Renal cortical epithelial cell (primary cell): ENCODE measurements at places on chromosomes 16 and 17. TPM values are rescaled to one million over a fixed set of nuclear protein-coding genes. Genes with fewer than 3 reads are reported as not detected.

The KRTAP3-1 gene
- not detected in 2 replicates for total RNA-seq

DNA sequence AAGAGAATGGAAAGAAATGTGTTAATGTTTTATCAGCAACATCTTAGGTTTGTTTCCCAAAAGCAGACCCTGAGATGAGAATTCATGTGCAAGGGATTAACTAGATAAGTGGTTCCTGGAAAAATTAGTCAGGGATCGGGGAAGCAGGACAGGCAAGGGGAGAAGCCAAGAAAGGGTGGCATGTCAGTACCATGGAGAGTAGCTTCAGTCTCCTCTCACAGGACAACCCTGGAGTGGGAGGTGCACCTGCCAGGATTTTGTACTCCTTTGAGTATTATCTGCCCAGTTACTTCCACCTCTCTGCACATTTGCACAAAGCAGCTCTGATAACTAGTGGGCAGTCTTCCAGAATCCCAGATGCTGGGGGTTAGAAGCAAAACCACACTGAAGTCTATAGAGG lies 117.0 kb downstream of the RGS9 start:
- peak; percentile 14 for DNase-seq

- no peak for DNase-seq
Measured at GRCh38 chr17:15744074-15744676, 12.1 kb downstream of the TBC1D26 start.

GRCh38 chr17:77968788-77969187 lies 10.3 kb downstream of the TNRC6C start:
- DNase-seq: no peak

DNA sequence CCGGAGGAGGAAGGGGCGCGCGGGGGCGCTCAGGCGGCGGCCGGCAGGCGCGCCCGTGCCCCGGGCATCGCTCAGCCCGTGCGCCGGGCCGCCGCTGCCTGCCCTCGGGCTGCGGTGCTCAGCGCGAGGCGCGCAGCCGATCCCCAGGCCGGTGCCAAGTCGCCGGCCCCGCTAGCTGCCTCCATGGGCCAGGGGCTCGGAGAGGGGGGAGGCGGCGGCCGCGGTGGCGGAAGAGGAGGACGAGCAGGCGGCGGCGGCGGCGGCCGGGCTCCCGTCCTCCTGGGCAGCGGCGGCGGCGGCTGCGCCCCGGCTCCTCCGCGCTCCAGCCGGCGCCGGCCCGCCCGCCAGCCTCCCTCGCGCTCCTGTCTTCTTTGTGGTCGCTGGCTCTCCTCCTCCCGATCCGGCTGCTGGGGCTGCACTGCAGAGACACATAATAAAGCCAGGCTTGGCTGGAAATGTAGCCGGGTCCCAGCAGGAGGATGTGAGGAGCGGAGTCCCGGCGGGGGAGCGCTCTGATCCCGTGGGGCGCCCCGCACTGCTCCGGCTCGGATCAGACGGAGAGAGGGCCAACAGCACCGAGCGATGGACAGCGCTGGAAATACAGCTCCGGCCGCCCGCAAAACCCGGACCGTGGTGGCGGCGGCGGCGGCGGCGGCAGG lies 889 bp upstream of the ZNF423 start:
- no peak for DNase-seq

GRCh38 chr16:84053237-84053636 lies 10.6 kb upstream of the SLC38A8 start:
- DNase-seq: no peak

GRCh38 chr17:16026895-16027294 lies 27.3 kb downstream of the TTC19 start:
- no peak for DNase-seq

DNA sequence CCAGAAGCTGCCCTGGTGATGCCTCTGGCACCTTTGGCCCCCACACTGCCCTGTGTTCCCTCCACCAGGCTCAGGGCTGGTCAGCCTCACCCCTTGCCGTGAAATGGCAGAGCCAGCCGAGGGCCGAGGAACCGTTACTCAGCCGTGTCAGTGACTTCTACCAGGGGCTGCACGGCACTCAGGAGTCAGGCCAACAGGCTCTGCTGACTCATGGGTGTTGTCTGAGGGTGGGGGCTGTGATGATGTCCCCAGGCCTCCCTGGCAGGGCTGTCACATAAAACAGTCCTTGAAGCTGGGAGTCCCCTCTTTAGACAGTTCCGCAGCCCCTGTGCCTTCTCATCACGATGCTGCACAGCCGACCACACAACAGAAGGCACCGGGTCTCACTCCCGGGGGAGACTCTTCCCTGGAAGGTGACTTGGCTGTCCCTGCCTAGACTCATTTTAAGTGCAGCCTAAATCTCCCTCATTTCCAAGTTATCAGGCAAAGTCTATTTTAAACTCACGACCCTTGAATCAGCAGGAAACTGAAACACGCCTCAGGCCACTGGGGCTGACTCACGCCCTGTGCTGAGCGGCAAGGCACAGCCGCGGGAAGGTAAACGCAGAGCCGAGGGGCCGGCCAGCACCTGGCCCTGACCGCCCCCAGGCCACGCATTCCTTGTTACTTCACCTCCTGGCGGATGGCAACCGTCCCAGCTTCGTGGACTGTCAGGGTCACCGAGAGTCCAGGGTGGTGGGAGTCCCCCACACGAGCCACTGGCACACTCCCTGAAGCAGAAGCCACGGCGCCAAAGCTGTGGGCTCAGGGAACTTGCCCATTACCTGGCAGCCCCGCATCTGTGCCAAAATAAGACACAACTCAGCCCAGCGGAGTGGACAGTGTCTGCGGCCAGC lies 102.6 kb downstream of the ZNF778 start:
- peak; percentile 85 for DNase-seq

DNA sequence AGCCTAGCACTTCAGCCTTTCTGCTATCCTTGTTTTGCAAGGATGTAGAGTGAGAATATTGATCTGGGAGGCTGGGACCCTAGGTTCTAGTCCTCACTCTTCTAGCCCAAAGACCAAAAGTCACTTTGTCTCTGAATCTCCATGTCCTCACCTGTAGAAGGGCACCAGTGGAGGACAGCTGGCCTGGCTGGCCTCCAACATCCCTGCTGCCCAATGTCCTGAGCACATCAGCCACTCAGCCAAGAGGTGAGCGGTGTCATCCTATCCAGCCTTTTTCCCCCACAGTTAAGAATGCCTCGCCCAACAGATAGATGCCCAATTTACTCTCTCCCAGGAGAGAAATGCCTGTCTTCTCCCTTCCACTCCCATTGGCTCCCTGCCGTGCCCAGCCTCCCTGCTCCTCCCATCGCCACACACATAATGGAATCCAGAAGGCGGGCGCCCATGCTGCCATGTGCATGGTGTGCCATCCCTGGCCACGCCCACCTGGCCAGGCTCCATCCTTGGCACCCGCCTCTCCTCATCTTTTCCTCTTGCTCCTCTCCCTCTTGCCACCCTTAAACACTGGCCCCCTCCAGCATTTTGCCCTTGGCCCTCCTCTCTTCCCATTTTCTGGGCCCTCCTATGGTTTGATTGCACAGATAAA lies 157.3 kb upstream of the SDK2 start:
- no peak for DNase-seq

DNA sequence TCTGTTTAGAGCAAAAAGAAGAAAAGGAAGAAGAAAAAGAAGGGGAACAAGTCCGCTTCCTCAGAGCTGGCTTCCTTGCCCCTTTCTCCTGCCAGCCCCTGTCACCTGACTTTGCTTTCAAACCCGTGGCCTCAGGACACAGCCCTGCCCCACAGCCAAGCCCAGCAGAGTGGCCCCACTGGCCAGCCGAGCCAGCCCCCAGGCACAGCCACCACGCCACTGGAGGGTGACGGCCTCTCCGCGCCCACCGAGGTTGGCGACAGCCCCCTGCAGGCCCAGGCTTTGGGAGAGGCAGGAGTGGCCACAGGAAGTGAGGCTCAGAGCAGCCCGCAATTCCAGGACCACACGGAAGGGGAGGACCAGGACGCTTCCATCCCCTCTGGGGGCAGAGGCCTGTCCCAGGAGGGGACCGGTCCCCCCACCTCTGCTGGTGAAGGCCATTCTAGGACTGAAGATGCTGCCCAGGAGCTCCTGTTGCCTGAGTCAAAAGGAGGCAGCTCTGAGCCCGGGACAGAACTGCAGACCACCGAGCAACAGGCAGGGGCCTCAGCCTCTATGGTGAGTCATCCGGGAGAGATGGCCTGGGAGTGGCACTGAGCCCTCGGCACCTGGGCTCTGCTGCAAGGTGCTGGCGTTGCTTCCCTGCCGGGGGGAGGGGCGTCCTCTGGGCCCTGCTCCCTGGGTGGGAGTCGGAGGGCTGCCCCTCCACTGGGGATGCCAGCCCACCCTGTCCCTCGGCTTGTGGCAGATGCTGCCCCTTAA lies 27.3 kb downstream of the RNF213 start:
- DNase-seq: no peak

The P2RX5 gene
- 2.9 and 19.3 TPM in 2 replicates for total RNA-seq

DNA sequence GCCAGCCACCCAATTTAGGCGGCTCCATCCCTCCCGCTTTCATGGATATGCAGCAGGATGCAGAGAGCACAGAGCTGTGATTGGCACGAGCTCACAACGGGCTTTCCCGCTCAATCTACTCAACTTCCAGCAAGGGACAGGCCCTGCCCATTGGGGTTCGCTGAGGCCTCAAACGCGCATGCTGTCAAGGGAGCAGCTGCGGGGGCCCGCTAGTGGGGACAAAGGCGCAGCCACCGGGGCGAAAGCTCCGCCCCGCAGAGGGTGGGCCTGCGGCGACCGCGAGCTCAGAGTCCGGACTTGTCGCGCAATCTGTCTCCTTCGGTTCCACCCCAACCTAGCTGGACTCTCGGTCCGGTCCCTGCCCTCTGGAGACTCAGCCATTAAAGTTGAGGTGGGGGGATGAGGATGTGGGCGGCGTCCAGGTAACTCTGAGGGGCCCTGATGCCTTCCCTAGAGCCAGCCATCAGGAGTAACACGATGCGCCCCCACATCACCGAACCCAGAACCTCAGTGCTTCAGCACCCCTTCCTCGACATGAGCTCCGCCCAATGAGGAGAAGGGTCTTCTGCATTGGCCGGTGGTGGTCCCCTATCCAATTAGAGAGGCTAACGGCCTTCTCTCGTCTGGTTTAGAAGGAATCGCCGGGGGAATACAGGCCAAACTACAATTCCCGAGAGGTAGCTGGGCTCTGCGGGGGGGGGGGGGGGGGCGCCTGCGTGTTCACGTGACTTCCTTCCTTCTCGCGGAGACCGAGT lies 489 bp upstream of the NFATC3 start:
- no peak for DNase-seq
